ENCODE measurements at places on chromosomes 12 and 14.

- no peak for DNase-seq
Observed at GRCh38 chr12:69840727-69841126, 15.7 kb downstream of the MYRFL start.

DNA sequence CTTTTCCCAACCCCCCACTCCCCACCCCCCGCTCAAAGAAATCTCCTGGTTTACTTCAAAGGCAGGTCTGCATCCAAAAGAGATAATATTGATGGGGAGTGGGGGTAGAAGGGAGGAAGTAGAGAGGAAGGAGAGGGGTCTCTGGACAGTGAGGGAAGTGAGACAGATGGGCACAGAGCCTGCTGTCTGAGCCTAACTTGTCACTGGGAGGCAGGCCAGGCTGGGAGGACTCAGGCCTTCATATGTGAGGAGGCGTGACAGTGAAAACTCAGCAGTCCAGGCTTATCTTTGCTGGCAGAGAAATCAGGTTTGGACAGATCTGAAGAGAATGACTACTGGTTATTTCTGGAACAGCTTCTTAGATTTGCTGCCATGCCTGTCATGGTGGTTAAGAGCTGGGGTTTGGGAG is 192.3 kb downstream of the NUAK1 start:
- no peak for DNase-seq

GRCh38 chr14:105532735-105533141 is 6.4 kb downstream of the TMEM121 start:
- no peak for DNase-seq

DNA sequence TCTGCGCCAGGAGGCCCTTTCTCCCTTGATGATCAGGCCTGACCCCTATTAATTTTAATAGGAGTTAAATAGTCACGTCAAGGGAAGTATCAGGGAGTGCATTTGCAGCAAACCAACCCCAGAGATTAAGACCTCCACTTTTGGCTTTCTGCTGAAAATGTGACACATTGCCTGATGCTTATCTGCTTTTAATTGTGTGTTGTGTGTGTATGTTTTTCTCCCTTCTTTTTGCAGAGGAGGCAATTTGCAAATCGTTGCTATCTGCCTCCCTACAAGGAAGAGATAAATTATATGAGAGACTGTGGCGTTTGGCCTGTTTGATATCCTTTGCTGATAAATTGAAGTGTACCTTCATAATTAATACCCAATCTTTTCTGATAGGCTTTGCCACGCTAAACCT is 822.9 kb downstream of the VRK1 start:
- no peak for DNase-seq

DNA sequence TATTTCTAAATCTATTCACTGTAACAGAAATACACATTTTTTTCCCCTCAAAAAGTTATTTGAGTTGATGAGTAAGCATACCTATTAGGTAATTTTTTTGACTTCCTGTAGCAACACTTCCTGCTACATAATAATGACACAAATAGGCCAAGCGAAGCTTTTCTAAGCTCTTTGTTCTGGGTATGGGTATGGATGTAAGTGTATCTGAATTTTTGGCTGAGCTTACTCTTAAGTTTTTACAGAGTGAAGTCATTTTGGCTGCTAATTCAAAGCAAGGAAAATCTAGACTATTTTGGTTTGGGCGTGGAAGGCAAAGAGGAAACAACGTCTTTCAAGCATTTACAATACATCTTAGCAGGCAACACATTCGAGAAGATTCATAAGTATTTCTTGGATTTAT is 1206.0 kb upstream of the FLRT2 start:
- no peak for DNase-seq
